ENCODE measurements at places on chromosomes 7 and 10.

DNA sequence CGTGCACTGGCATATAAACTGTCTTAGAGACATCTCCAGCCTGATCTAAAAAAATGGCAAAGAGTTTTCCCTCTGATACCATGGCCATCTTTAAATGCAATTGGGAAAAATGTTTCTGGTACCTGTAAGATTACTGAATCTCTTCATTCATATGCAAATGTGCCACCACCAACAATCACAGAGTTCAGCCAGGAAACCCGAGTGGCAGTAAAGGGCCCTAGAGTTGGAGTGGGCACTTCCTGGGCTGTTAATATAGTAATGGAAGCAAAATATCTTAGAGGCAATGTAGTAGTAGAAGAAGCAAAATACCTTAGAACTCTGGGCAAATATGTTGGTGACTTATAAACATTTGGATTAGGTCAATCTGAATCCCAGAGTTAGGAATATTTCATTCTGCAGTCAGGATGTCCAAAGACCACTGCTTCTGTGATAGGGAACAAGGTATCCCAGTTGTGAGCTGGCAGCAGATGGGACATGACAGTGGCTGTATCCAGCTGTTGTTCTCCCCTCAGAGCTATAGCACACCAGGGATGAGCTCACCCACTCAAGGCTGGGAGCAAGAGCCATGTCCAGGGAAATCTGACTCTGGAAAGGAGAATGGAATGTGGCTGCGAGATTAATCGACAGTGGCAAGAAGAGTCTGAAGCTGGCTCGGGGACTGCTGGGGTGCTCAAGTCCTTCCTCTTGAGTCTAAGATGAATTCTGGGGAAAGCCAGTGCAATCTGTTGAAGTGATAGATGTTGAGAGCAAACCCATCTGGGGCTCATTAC is 332.1 kb downstream of the PHTF2 start:
- no peak for DNase-seq

- no peak for DNase-seq
Measured at GRCh38 chr7:47782792-47783191, 165.5 kb downstream of the PKD1L1 start.

GRCh38 chr10:55273946-55274345 is 472.9 kb upstream of the PCDH15 start:
- DNase-seq = no peak

DNA sequence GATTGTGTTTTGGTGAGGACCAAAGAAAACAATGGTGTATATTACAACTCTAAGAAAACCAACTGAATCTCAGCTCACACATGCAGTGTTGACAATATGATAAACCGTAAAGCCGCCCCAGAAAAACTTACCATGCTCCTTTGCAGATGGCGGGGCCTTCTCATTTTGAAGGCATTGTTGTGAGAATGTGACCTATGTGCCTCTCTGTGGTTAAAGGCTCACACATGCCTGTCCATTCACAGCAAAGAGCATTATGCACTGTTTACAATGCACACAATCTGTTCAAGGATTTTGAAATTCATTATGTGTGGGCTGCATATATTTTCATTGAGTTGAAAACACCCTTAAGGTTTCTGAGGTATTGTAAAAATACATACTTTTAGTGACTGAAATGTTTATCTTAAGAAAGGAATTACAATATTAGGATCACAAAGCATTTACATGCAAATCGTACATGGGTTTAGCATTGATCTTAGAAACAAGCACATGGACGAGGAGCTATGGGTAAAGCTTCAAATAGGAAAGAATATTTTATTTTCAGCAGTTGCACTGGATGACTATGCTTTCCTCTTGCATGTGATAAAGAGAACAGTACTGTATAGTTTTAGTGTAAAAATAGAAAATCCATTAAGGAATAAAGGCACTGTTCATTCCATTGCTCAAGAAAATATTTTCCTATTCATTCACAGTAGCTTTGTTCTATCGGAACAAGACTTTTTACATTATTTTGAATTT is 334.3 kb downstream of the ARL4A start:
- DNase-seq = no peak

DNA sequence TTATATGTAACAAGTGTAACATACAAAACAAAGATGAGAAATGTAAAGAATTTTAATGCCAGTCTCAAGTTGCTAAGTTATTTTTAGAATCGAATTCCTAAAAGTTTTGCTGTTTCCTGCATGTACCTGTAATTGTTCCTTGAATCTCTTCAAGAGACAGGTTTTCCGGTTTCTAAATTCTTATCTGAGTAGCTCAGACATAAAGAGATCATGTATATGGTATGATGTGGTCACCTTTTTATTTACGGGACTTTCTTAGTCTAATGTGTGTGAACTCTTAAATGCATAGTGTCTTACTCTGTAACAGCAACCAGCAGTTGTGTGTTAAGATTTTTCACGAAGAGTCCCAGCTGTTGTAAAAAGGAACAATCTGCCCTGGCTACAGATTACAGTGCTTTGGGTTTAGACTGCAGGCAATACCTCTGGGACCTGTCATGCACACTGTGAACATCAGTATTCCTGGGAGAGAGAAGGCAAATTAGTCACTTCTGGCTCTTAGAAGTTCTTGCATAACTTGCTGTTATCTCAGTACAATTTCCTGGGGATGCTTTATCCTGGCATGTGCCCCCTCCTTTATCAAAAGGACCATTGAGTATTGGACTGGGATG is 263.4 kb downstream of the BICC1 start:
- DNase-seq = no peak

- DNase-seq = no peak
Measured at GRCh38 chr7:28575241-28575643, 162.9 kb downstream of the CREB5 start.

DNA sequence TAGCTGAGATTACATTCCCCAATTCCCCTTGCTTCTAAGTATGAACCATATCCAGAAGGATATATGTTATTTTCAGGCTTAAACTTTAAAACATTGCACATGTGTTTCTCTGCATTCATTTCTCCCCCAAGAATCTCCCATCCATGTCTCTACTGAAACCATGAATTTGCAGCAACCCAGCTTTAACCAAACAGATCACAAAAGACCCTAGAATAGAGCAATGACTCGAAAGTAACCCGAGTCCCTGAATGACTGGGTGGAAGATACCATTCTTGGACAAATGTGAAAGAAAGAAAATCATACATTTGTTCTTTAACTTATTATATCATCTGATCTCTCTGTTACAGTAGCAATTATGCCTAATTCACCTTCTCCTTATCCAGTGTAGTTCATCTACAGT is 278.7 kb downstream of the IPMK start:
- no peak for DNase-seq

DNA sequence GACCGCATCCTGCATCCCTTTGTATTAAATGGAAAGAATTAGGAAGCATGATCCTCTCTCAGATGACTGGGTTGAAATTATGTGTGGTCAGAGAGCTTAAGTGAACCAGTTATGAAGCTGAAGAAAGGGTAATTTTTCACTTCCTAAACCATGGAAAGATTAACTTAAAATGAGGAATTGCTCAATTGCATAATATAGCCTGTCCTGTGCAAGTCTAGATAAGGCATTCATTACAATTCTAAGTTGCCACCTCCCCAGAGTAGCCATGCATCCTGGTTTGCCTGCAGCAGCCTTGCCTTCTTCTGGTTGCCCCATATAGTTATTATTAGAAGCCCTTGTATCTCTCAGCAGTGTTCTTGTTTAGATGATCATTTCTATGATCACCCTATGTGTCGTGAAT is 45.3 kb downstream of the STARD3NL start:
- DNase-seq = no peak

GRCh38 chr10:63228237-63228636 is 95.1 kb downstream of the NRBF2 start:
- DNase-seq = no peak

- DNase-seq = no peak
Measured at GRCh38 chr10:113716109-113716910, 35.2 kb upstream of the PLEKHS1 start.

DNA sequence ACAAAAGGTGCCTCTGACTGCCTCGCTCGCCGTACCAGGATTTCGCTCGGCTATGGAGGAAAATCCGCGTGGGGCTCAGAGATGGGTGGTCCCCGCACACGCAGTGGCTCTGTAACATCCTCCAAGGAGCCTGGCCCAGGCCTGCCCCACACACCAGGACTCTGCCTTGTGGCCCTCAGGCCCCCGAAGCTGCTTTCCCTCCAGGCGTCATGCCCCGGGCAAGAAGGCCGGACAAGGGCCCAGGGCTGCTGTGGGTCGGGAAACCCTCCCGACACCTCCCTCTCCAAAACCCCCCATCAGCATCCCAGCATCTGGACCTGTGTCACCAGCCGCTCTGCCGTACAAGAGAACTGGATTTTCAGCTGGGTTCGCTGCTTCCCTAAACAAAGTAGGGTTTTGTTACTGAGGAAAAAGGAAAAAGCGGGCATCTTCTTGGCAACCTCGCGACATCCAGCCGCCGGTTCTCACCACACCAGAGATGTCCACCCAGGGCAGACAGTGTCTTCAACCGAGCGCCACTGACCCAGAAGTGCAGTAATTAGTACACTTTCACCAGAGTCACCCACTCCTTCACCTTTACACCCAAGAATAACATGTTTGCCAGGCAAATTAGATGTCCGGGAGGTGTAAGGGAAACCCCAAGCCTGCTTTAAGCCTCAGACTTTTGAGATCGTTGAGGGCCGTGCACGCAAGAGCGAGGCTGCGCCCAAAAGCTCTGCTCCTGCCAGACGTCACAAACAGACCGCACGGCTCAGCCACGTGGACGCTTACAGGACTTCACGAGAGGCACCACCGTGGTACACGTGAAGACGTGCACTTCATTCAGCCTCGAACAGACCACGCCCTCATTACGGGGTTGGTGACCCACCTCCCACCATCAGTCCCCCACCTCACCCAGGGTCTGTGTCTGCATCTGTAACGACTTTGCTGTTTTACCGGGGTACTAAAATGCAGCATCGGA is 62.2 kb downstream of the DIP2C start:
- DNase-seq = no peak

GRCh38 chr10:59320355-59320754 is 42.0 kb downstream of the FAM13C start:
- DNase-seq = no peak

DNA sequence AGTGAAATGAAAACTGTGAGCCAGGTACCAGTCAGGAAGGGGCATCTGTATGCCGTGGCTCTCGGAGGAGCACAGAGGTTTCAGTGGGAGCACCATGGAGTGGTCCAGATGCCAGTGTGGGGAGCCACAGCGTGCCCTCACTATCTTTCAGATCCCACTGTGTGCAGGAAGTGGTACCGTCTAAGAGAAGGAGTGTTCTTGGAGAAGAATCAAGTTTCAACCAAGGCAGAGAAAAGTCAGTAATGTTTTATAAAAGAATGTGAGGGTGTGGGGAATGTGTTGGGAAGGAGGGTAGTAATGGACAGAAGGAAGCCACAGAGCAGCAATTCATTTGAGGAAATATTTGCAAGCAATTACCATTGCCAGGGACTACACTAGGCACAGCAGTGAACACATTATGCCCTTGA is 35.6 kb downstream of the PRKAR2B start:
- no peak for DNase-seq

DNA sequence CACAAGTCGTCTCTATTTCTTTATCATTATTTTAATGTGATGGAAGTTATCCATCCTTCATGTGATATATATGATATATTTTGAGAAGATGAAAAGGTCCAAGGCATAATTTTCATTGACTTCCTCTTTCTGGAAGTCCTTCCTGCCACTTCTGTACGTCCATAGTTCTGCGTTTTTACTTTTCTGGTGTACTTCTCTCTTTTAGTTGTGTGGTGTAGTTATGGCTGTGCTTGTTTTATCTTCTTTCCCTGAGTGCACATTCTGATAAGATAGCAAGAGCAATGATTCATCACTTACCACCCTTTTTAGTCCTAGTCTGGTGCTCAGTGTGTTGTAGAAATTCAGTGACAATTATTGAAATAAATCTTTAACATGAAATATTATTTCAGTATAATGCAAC is 231.3 kb upstream of the FERD3L start:
- DNase-seq = no peak

GRCh38 chr10:91713461-91714072 is 80.7 kb upstream of the PPP1R3C start:
- no peak for DNase-seq

GRCh38 chr10:10657139-10657760 is 360.4 kb upstream of the CELF2 start:
- DNase-seq = no peak

GRCh38 chr10:112784022-112784461 is 166.0 kb upstream of the TCF7L2 start:
- no peak for DNase-seq

GRCh38 chr10:130958003-130958402 is 353.5 kb downstream of the TCERG1L start:
- no peak for DNase-seq

GRCh38 chr7:43764039-43764761 is 5.7 kb downstream of the BLVRA start:
- peak; percentile 25 for DNase-seq

- no peak for DNase-seq
Measured at GRCh38 chr10:4181621-4182049, 396.6 kb upstream of the KLF6 start.

DNA sequence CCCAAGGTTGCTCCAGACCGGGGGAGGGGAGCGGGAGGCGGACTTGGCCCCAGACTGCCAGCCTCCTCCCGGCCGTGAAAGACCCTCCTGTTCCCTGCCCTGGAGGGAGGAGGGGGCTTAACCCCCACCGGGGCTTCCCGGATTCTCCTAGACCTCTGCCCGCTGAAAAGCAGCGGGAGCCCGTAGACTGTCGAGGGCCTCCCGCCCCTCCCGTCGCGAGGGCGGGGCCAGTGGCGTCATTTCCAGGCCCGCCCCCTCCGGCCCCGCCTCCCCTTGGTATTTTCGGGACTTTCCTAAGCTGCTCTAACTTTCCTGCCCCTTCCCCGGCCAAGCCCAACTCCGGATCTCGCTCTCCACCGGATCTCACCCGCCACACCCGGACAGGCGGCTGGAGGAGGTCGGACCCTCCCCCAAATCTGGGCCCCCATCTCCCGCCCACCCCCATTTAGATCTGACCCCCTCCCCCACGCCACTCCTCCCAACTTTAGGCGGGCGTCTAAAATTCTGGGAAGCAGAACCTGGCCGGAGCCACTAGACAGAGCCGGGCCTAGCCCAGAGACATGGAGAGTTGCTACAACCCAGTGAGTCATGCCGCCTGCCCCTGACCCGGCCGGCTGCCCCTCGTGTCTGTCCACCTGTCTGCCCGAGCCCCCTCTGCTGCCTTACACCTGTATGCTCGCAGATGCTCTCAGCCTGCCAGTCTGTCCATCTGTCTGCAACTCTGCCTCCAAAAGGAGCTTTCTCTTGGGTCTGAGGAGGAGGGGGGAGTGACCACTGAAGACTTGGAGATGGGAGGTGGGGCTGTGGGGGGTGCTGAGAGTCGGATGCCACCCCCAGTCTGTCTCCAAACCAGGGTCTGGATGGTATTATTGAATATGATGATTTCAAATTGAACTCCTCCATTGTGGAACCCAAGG is at the start of gene NFKB2:
Gene NFKB2, plus strand, starts transcription at position 306 of the 917 bp plus-strand sequence. Its CDS starts 255 bp downstream, at position 561.
- peak; percentile 87 for DNase-seq

GRCh38 chr10:78295242-78295641 is 261.6 kb downstream of the RPS24 start:
- DNase-seq = no peak

- no peak for DNase-seq
Measured at GRCh38 chr7:97818066-97818663, 54.0 kb downstream of the ASNS start.

- no peak for DNase-seq
Measured at GRCh38 chr7:42159130-42159529, 77.9 kb downstream of the GLI3 start.

- DNase-seq = no peak
Measured at GRCh38 chr7:42350801-42351200, 113.8 kb upstream of the GLI3 start.
